Activated naive CD4-positive, alpha-beta T cell treated with anti-CD3 and anti-CD28 coated beads, Interleukin-2, amount 10 ng/mL, durations not matched to agents 7 days and 5 days (primary cell): ENCODE measurements at places on chromosomes 1 and 21.

- no peak for DNase-seq
- H3K27me3 ChIP-seq = peaks cover 4% of the 10 kb centered on the region
- no peaks in the 10 kb centered on the region for H3K36me3 ChIP-seq
- no peak overlapping the region for H3K27ac ChIP-seq
- peaks cover 2% of the 10 kb centered on the region for H3K4me1 ChIP-seq
- H3K4me3 ChIP-seq = no peak overlapping the region
Measured at GRCh38 chr1:158328426-158328825, 2.9 kb downstream of the CD1B start.

- no peak overlapping the region for H3K27ac ChIP-seq
- H3K4me1 ChIP-seq = no peaks in the 10 kb centered on the region
- no peak overlapping the region for H3K4me3 ChIP-seq
- no peak for DNase-seq
- peaks cover 38% of the 10 kb centered on the region for H3K27me3 ChIP-seq
- no peaks in the 10 kb centered on the region for H3K36me3 ChIP-seq
Measured at GRCh38 chr1:160128636-160129035, 13.1 kb downstream of the ATP1A2 start.

GRCh38 chr21:21018821-21019220, 20.6 kb downstream of the NCAM2 start:
- no peaks in the 10 kb centered on the region for H3K27me3 ChIP-seq
- no peak for DNase-seq
- no peak overlapping the region for H3K4me3 ChIP-seq
- H3K4me1 ChIP-seq = no peaks in the 10 kb centered on the region
- H3K27ac ChIP-seq = no peak overlapping the region

GRCh38 chr1:158274797-158275196, 14.9 kb upstream of the CD1C start:
- no peak for DNase-seq
- H3K4me1 ChIP-seq = no peaks in the 10 kb centered on the region
- H3K36me3 ChIP-seq = no peaks in the 10 kb centered on the region
- no peak overlapping the region for H3K4me3 ChIP-seq
- H3K27ac ChIP-seq = no peak overlapping the region

DNA sequence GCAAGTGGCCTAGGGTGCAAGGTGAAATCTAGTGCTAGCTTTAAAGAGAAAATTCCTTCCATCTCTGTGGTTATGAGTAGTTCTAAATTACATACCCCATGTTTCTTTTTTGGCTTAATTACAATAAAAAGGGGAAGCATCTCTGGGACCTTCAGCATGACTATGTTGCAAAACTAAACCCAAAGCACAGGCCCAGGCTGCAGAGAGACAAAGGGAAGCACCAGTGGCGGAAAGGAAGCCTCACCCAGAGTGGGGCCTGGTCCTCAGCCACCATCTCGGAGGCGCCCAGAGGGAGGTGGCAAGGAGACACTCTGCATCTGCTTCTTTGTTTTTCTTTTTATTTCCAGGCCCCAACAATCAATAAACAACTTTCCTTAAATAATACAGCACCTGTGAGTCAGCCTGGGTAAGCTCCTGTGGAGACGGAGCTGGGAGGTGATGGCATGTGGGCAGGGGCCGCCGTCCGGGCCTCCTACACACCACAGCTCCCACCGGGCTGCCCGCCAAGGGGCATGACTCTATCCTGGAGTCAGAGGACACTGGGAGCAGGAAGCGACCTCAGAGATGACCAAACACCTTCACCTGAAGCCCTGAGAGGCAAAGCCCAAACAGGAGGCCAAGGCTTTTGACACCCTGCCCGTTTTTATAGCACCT, 21.7 kb downstream of the ITPKB start:
- DNase-seq = peak; percentile 44
- H3K4me3 ChIP-seq = peak overlapping the region; percentile 12

GRCh38 chr1:226645279-226645976, 93.7 kb downstream of the ITPKB start:
- peaks cover 67% of the 10 kb centered on the region for H3K36me3 ChIP-seq
- H3K27ac ChIP-seq = peak overlapping the region; percentile 80
- no peak overlapping the region for H3K4me3 ChIP-seq
- no peaks in the 10 kb centered on the region for H3K27me3 ChIP-seq
- H3K4me1 ChIP-seq = peaks cover 59% of the 10 kb centered on the region

DNA sequence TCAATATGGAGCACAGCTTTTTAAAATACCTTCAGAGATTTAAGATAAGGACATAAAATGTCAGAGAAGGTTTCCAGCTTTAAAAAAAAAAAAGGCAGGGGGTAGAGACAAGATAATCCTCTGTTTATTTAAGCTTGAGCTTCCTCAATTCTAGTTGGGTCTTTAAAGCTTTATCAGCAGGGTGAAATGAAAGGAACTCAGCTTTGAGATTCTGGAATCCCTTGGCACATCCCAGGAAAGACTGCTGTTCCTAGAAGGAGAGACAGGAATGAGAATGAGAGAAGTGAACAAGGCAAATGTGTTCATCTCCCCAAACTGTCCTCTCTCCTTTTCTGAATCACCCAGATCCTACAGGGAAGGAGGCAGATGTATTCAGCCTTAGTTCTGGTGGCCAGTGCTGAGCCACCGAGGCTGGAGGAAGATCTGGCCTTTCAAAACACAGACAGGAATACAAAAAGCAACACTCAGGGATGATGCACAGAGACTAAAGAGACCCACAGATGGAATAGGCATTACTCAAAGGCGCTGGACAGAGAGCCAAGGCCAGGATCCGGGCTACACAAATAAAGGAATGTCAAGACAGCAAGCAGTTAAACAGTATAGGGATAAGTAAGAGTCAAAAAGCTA, 385.8 kb upstream of the DUSP10 start:
- no peaks in the 10 kb centered on the region for H3K27me3 ChIP-seq
- no peaks in the 10 kb centered on the region for H3K4me1 ChIP-seq
- H3K27ac ChIP-seq = no peak overlapping the region

- no peaks in the 10 kb centered on the region for H3K36me3 ChIP-seq
- DNase-seq = no peak
- no peaks in the 10 kb centered on the region for H3K4me1 ChIP-seq
- no peak overlapping the region for H3K4me3 ChIP-seq
- H3K27ac ChIP-seq = no peak overlapping the region
Measured at GRCh38 chr1:243792891-243793290, 57.2 kb downstream of the AKT3 start.

- no peaks in the 10 kb centered on the region for H3K36me3 ChIP-seq
- DNase-seq = no peak
- H3K27ac ChIP-seq = no peak overlapping the region
- no peak overlapping the region for H3K4me3 ChIP-seq
- H3K4me1 ChIP-seq = no peaks in the 10 kb centered on the region
Measured at GRCh38 chr1:198064181-198064580, 92.6 kb upstream of the NEK7 start.

DNA sequence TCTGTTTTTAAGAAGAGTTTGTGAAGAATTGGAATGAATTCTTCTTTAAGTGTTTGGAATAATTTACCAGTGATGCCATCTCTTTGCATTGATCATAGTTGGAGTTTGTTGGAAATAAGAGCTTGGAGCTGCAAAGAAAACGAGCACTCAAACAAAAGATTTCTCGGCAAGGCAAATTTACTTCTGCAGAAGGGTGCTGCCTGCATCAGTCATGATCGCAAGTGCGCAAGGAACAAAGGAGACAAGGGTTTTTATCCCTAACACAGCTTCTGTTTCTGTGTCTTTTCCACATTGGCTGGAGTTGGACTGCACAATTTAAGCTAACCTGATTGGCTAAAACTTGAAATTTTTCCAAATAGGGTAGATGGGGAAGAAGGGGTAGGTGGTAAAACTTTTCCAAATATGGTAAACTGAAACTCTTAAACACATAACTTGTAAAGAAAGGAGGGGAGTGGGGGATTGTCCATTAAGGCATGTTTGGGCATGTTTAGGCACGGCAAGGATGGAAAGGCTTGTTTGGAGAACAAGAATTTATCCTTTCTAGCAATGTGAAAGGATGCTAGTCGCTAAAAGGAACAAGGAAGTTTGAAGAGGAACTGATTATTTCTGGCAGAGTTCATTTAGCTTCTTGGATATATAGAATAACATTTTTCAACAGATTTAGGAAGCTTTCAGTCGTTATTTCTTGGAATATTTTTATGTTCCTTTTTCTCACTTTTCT, 3.5 kb upstream of the AADACL4 start:
- no peaks in the 10 kb centered on the region for H3K4me1 ChIP-seq
- no peak overlapping the region for H3K27ac ChIP-seq
- peaks cover 25% of the 10 kb centered on the region for H3K27me3 ChIP-seq

DNA sequence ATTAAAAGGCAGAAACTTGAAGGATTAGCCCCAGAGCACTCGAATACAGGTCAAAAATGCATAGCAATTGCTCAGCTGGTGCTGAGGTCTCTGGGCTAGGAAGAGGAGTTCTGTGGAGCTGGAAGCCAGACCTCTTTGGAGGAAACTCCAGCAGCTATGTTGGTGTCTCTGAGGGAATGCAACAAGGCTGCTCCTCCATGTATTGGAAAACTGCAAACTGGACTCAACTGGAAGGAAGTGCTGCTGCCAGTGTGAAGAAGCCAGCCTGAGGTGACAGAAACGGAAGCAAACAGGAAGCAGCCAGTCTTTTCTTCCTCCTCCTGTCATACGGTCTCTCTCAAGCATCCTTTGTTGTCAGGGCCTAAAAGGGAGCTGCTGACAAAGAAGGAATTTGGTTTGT, 233.4 kb upstream of the FGGY start:
- peaks cover 44% of the 10 kb centered on the region for H3K4me1 ChIP-seq
- peak overlapping the region; percentile 55 for H3K27ac ChIP-seq
- no peaks in the 10 kb centered on the region for H3K36me3 ChIP-seq
- peak overlapping the region; percentile 22 for H3K4me3 ChIP-seq
